ENCODE measurements at places on chromosomes 12 and 14.

DNA sequence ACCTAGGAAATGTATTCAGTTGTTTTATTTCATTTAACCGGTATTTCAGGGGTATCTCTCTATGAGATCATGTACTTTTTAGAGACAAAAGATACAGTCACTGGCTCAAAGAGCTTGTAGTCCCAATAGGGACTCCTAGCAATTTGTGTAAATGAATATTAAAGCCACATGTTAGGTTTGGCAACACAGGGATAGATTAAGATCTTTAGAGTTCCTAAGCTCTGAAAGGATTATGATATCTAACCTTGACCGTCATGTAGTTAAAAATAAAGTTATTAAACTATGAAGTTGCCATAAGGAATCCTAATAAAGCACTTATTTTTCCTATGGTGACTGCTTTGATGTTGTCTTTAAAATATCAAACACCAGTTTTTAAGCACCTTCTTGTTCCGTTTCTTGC is 100.4 kb upstream of the FGD4 start:
- DNase-seq = no peak

- no peak for DNase-seq
These were observed 13.1 kb upstream of the TMTC1 start for GRCh38 chr12:29796823-29797263.

DNA sequence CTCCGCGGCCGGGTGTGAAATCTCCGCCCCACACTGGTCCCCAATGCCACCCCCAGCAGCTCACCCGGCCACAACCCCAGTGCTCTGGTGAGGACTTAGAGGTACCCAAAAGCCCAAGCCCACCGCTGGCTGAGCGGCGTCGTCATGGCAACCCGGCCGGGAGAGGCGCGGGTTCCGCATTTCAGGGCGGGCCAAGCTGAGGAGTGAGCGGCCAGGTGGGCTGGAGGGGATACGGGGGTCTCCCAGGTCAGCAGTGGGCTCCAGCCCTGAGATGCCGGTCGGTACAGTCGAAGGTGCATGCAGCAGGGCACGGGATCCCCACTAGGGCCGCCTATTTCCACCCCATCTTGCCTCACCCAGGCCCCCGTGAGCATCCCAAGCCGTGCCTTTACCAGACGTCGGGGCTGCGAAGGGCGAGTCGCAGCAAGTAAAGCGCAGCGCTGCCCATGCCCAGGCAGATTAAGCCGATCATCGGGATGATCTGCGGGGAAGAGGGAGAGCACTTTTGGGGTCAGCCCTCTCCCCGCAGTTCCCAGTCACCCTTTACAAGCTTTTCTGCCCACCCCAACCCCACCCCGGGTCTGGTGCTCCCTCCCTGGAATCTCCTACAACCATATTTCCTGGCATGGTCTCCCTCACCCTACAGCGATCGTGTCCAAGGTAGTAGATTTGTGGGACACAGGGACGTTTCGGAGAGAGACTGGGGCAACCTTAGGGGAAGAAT is 6.9 kb downstream of the SHMT2 start:
- DNase-seq = no peak

DNA sequence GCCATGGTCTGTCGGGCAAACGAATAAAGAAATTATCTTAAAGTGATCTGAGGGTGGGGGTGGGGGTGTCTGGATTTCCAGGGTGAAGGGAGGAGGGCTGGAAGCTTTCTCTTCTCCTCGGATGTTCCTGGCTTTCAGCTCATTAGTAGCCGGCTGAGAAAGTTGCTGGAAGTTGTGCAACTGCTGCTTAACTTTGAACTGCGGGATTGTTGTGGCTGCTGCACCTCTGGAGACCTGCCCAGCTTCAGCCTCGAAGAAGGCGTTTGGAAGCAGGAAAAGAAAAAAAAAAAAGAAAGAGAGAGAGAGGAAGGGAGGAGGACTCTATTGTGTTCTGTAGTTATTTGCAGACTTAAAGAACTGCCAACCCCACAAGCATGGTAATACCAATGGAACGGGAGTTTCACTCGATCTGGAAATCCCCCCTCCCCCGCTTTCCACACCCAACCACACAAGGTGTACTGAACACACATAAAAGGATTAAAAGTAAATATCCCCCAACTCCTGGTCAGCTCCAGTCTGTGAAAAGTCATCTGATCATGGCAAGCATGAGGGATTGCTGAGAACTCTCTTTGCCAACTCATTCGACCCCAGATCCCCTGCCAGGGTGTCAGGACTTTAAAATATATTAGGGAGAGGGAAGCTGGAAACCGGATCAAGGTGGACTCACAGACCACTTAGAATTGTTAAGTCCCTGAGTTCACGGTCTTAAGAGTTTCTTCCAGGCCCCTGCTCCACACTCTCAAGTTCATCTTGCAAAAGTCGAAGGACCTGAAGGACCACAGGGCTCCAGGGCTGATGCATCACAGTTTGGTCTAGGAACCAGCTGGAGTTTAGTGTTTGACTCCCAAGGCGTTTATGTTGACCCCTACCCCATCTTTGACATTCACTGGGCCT is at the start of gene RASSF9:
RASSF9 (minus strand) TSS at position 213 of the 894 bp plus-strand sequence; CDS start at position 5, 208 bp downstream.
- no peak for DNase-seq

GRCh38 chr12:15863984-15864383 is 18.2 kb upstream of the STRAP start:
- DNase-seq = no peak

DNA sequence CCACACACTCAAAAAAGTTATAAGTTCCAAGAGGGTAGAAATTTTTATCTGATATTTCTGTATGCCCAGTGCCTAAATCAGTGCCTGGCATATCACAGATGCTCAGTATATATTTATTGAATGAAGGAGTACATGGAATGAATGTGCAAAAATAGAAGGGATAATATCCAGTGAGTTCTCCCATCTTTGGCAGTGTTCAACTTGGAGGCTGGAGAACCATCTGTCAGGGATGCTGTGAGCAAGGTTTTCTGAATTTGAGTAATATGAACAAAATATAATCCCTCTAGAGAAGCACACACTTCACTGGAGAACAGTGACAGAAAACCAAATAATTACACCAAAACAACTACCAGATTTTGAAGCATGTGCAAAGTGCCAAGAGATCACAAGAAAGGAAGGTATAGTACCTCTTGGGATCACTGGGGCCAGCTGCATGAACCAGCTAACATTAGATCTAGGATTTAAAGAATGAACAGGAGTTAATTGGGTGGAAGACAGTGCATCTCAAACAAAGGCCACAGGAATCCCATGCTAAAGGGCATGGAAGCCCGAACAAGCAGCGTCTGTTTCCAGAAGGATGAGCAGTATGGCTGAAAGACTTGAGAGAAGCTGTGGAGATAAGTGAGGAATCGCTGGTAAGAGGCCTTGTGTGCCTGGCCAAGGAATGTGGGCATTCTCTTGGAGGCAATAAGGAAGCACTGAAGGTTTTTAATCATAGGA is 11.5 kb downstream of the SLC8A3 start:
- DNase-seq = no peak

DNA sequence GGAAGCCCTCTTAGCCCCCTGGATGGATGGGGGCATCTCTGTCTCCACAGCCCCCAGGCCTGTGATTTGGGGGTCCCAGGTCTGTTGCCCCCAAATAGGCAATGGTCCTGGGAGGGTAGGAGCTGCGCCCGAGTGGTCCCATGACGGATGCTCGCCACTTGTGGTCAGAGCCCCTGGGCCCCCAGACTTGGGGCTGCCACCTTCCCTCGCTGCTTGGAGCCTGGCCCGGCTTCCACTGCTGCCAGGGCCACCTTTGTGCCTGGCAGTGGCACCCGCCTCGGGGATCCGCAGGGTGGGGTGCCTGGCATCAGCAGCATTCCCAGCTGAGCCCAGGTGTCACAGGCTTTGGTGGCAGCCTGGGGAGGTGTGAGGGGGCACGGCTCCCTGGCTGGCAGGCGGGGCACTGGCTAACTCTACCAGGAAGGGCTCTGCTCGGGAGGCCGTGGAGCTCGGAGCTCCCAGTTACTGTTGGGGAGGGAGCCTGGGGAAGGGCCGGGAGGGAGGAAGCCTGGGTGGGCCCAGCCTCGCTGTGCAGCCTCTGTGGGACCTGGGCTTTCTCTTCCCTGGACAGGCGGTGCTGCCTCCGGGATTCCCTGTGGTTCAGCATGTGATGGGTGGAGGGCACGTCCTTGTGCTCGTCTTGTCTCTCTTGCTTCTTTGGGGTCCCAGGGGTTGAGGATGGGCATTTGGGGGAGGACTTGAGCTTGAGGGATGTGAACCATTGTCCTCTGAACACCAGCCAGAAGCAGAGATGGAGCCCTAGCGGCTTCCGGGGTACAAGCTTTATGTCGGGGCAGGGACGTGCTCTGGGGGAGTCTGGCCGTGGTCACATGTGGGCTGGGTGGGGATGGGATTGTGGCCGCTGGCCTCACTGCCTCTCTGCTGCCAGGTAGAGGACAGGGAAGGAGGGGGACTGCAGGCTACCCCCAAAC is 5.4 kb downstream of the KIF26A start:
- peak; percentile 5 for DNase-seq

GRCh38 chr14:60622917-60623257 is 26.4 kb downstream of the SIX1 start:
- no peak for DNase-seq

GRCh38 chr14:88882236-88882635 is 57.8 kb downstream of the TTC8 start:
- no peak for DNase-seq

GRCh38 chr14:92527721-92528120 is 14.1 kb downstream of the RIN3 start:
- no peak for DNase-seq

- no peak for DNase-seq
These were observed 8.6 kb downstream of the BCL2L14 start for GRCh38 chr12:12079291-12079690.

- peak; percentile 67 for DNase-seq
These were observed 1.3 kb downstream of the AHSA1 start for GRCh38 chr14:77459072-77459723.

DNA sequence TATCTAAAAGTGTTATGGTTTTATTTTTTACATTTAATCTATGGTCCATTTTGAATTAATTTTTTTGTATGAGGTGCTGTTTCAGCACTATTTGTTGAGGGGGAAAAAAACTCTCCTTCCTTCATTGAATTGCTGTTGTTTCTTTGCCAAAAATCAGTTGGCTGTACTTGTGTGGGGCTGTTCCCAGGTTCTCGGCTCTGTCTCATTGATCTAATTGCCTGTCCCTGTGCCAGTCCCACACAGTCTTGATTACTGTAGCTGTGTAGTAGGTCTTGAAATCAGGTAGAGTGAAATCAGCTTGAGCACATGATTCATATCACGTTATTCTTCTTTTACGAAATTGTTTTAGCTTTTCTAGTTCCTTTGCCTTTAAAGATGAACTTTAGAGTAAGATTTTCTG is 109.7 kb downstream of the ADGRD1 start:
- no peak for DNase-seq

DNA sequence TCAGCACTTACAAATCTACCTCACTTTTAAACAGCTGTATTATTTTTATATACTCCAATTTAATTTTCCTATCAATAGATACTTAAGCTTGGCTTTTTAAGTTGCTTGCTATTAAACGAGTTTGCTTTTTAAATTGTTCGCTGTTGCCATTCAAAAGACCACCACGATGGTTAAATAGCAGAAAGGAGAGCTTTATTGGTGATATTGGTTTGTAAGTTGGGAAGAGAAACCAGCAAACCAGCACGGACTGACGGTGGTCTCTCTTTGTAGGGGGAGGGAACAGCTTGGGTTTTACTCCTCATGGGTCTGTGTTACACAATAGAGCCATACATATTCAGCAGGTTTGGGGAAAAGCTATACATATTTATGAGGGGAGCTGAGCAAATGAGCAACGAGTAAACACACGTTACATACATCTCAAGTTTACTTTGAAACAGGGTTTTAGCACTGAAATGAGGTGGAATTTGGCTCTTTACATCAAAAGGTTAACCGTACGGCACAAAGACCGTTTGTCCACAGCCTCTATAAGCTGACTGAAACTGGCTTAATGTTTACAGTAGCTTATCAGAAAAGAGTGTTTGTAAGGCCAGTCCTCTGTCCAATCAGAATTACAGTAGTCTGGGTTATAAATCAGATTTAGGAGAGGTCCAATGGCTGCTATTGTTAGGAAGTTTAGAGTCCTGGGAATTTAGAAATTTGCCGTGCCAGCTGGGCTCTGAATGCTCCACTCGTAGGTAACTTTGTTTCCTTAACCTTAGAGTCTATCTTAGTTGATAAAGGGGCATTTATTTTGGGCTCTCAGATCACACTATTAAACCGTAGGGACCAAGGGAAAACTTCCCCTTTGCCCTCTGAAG is 69.7 kb upstream of the DHRS4 start:
- no peak for DNase-seq

DNA sequence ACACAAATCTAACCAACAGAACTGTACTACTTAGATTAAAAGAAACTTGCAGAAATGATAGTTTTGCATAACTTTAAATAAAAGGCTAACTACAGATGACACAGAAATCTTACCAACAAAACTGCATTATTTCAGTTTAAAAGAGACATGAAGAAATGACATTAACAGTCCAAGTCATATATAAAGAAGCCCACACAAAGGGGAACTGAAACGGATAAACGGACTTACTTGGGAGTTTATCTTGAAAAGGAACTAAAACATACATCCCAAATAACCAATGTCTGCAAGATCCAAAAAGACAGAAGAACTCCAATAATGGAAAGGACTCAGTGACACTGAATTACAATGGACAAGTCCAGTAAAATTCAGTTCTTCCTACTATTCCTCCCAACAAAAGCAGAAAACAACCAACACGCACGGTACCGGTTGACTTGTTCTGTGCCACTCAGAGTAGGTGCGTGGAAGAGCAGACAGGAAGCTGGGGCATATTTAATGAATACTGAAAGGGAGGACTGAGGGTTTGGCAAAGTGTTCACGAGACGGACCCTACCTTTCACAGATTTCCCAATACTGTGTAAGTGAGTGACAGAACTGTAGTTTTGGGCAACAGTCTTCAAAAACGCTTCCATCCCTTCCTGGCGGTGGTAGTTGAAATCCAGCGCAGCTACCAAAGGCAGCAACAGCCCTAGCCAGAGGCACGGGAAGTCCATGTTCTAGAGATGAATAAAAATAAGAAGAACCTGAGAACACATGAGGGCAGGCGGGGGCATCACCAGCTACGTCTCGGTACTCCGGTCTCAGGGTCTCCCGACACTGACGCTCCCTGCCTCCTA is 627 bp downstream of the CPM start:
- DNase-seq = no peak

GRCh38 chr12:94879542-94879941 is 124.0 kb downstream of the NDUFA12 start:
- no peak for DNase-seq

- DNase-seq = no peak
These were observed 217.3 kb downstream of the ADGRD1 start for GRCh38 chr12:131171029-131171428.

- no peak for DNase-seq
These were observed 6.3 kb downstream of the FLRT2 start for GRCh38 chr14:85535991-85536832.

DNA sequence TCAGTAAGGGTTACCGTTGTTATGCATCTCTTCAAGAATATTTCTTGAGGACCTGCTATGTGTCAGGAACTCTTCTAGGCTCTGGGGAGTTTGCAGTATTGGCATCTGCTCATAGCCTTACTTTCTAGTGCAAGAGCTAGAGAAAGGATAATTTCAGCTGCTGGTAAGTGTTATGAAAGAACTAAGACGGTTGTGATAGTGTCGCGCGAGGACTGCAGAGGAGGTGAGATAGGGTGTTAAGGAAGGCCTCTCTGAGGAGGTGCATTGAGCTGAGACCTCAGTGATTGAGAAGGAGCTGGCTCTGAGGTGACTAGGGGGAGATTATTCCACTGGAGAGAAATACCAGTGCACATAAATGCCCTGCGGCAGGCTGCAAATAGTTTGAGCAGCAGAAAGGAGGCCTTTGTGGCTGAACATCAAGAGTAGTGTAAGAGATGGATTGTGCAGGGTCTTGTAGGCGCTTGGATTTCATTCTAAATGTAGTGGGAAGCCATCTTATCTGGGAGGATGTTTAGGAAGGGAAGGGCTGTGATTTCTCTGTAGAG is 824 bp downstream of the DDX55 start:
- peak; percentile 15 for DNase-seq

GRCh38 chr14:74492776-74493342 is at the start of gene NPC2:
Gene NPC2 (minus strand): TSS chr14:74493305. CDS start chr14:74493274, 31 bp downstream.
- DNase-seq = no peak

Data from activated naive CD4-positive, alpha-beta T cell treated with anti-CD3 and anti-CD28 coated beads, Interleukin-2, amount 50 U/mL, for 16 hours (primary cell).